Suprapubic skin (tissue), 4 donors: ENCODE measurements at places on chromosomes 2 and 18. TPM values are rescaled to one million over a fixed set of nuclear protein-coding genes. Genes with fewer than 3 reads are reported as not detected.

TSGA10 gene
- 7.6 TPM for total RNA-seq

IL1B gene
- not detected for total RNA-seq

ERCC3 gene
- total RNA-seq = 37.0 TPM

DNA sequence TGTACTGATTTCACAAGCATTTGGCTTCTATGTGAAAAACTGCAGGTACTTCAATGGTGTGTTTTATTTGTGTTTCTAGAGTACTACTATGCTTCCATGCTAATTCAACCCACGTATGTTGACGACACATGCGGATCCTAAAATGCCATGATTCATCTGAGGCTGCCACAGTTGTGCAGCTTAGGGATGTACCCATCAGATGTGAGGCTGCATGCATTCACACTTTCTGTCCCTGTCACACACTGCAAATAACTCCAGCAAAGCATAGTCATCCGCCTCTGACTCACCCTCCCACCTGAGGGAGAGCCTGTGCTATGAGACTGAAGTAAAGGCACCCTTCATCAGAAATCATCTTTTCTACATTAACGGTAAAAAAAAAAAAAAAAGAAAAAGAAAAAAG lies 22.1 kb upstream of the SERTAD2 start:
- no peaks in the 10 kb centered on the region for H3K27me3 ChIP-seq
- no peak overlapping the region for H3K27ac ChIP-seq
- peaks cover 11% of the 10 kb centered on the region for H3K4me1 ChIP-seq
- no peak for DNase-seq

DNA sequence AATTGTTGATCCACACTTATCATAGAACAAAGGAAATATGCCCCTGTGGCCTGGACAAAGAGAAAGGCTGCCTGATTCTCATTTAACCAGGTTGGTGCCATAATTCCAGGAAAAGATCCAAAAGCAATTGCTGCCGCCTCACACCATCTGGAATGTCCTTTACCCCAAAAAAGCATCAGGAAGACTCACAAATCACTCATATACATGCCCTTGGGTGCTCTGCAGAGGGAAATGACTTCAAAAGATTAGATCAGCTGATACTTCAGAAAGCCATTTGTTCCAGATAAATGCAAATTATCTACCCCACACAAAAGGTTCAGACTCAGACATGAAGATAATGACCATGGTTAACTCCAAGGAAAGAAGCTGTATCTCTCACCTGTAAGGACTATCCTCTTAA lies 285.8 kb downstream of the C1D start:
- peaks cover 3% of the 10 kb centered on the region for H3K4me1 ChIP-seq
- no peak overlapping the region for H3K27ac ChIP-seq
- no peak for DNase-seq
- H3K36me3 ChIP-seq = no peaks in the 10 kb centered on the region
